ENCODE measurements at places on chromosomes 12 and 14.

DNA sequence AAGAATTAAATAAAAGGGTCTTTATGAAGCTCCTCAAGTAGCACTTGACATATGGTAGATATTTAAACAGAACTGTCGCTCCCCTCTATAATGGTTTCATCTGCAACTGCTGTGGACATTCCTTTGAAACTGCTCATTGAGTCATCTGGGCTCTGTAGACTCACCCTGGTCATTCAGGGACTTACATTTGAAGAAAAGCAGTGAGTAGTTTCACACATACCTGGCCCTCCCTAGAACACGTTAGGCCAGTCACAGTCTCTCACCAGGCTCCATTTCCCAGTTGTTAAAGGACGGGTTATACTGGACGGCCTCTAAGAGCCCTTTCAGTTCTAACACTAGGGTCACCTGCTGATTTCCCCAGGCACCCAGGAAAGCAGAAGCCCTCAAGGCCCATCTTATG lies 217.0 kb downstream of the BCL11B start:
- no peak for DNase-seq

DNA sequence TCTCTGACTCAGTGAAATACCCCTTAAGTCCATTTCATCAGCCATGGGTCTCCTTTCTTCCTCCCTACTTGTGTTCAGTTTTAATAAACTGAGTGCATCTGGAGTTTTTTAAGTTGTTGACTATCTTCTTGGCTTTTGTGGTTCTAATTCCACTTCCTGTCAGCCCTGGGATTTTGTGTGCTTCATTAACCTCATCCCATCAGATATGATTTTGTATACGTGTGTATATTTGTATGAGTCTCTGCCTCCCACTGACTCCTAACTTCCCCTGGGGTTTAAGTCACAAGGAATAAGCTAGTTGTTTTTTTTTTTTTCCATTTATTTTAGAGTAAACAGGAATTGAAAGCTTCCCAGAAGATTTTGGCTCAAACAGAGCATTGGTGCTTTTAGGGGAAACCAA lies 62.7 kb downstream of the TTLL5 start:
- DNase-seq: no peak

DNA sequence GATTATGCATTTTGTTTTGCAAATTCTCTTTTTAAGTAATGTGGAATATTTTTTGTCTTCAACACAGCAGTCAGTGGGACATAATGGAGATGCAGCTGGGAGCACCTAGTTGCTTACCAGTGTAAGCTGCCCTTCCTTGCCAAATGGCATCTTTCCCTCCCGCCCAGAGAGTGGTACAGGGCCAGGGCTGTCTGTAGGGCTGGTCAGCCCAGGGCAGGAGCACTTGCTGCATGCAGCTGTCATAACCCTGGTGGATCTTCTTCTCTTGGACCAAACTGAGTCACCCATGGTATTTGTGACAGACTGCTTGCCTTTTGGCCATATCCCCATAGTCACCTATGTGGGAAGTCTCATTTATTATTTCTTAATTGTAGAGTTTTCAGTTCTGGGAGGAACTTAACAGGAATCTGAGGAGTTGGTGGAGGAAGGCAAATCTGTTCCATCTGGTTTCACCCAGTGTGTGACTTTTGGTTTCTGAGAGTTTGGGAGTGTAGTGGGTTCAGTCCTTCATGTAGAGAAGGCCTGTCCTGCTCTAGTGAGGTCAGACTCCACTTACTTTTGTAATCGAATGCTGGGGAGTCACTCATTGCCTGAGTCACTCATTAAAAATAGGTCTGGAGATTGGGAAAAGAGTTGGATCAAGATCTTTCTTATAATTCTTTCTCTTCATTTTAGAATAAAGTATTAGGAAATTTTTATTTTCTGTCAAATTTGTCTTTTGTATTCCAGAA lies 62.0 kb upstream of the ASPG start:
- DNase-seq: no peak

- no peak for DNase-seq
These were observed 27.7 kb downstream of the DUSP16 start for GRCh38 chr12:12534975-12535374.

DNA sequence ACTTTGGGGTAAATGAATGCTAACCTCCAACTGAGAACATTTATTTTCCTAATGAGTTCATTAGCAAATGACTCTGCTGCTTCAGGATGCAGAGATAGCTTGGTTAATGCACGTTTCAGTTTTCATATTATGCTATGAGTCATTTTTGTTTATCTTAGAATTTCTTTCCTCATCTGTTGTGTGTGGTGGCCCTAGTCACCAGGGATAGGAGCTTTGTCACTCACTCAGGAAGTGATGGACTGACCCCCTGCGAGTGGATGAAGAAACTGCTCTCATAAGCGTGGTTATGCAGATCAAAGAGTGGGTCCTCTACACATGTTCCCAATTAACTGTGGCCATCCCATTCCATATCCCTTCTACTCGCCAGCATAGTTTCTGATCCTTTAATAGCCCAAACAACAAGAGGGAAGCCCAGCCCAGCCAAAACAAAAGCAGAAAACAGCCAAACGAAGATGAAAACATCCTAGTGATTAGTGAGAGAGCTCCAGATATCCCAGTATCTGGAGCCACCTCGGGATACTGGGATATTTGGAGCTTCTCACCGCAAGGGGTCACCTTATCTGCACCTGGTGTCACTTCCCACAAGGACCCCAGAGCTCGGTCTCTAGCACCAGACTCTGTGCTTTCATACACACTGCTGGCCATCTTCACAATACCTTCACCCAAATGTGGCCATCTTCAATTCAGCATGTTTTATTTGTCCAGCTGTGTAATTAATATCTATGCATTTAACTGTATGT lies 8.6 kb downstream of the TC2N start:
- no peak for DNase-seq

GRCh38 chr12:98466640-98467400 lies 48.6 kb upstream of the TMPO start:
- DNase-seq: no peak

DNA sequence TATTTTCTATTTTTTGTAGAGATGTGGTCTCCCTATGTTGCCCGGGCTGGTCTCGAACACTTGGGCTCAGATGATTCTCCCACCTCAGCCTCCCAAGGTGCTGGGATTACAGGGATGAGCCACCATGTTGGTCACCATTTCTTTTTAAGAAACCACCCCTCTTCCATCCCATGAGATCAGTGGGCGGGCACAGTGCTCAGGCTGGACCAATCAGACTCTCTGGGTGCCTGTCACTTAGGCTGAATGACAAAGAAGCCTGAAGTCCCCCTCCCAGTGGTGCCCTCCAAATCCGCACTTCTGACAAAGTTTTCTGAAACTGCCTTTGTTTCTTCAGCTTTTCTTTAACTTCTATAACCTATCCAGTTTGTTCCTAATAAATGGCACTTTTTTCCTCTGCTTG lies 48.2 kb downstream of the CALM1 start:
- DNase-seq: no peak

GRCh38 chr14:97581016-97581415 lies 783.8 kb downstream of the VRK1 start:
- DNase-seq: no peak

- no peak for DNase-seq
These were observed 870.2 kb upstream of the TMEM132C start for GRCh38 chr12:127396734-127397133.

- DNase-seq: no peak
These were observed 171.5 kb downstream of the ASCL1 start for GRCh38 chr12:103128862-103129501.

- DNase-seq: no peak
These were observed 115.7 kb upstream of the MDM1 start for GRCh38 chr12:68447797-68448260.

- no peak for DNase-seq
These were observed 85.5 kb downstream of the STAB2 start for GRCh38 chr12:103672401-103673119.

DNA sequence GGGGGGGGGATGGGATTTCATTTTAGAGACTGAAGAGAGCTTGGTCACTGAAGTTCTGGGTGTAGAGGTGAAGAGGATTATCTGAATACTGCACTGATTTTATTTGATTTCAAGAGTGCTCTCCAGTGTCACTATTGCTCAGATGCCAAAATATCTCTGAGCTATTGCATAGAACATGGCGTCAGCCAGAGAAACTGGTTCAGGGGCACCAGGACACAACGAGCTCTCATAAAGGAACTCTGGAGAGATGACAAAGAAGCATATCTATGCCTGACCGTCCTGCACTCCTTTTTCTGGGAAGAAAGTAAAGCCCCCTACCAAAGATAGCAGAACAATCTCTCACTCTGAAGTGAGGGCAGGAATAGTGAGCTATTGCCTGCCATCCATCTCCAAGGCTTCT lies 2.0 kb downstream of the SLC7A8 start:
- no peak for DNase-seq

GRCh38 chr12:109169686-109170085 lies 53.3 kb downstream of the ACACB start:
- DNase-seq: no peak

- no peak for DNase-seq
These were observed 12.9 kb upstream of the RND1 start for GRCh38 chr12:48878548-48878947.

GRCh38 chr14:100070310-100070709 lies 5.1 kb downstream of the EVL start:
- no peak for DNase-seq

- no peak for DNase-seq
These were observed 16.4 kb downstream of the ACTN1 start for GRCh38 chr14:68962681-68963080.

DNA sequence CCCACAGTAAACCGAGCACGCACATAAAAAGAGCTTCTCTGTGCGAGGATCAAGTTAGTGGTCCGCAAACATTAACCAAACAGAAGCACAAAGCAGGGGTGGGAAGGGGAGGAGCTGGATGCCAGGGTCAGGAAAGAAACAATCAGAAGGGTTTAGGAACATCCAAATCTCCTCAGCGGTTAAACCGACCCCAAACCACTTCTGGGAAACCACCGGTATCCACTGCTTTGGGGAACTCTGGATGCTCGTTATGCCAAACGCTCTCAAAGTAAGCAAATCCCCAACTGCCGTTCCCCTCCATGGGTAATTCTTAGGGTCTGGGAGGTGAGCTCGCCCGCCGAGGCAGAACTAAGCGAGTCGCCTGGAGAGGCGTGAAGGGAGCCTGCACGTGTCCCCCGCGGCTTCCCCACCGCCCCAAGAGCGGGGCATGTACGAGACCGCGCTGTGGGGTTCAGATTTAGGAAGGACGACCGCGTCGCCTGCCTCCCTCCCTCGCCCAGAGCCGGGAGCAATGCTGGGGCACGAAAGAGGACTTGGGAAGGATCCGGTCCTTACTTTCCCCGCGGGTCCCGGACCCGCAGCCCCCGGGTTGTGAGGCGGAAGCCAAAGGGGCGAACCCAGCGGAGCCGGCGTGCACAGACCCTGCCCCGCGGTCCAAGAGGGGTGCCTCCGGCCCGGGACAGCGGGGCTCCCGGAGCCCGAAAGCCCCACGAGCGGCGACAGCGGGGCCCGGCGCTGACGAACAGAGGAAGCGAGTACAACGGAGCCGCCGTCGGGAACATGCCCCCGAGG lies 711 bp downstream of the SBNO1 start:
- no peak for DNase-seq

Measured in ovary (tissue), 10 donors.